Fibroblast of skin of scalp (primary cell): ENCODE measurements at places on chromosomes 13 and 19.

- DNase-seq = peak; percentile 79
Measured at GRCh38 chr19:2027361-2027760, 11.8 kb upstream of the BTBD2 start.

DNA sequence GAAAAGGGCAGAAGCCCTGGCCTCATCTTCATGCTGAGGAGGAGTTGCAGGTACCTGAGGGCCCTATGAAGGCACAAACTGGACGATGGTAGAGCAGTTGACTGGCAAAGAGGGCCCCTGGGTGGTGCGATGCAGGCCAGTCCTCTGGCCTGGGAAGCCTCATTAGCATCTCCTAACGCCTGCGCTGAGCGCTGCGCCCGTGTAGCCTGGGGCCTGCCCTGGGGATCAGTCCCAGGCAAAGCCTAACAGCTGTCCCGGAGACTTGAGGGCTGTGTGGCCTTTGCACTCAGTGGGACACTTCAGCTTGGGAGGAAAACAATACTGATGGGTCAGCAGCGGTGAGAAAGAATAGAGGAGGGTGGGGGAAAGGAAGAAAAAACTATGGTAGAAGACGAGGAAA is 187.7 kb downstream of the RAP2A start:
- DNase-seq = no peak

GRCh38 chr19:35559781-35560180 is 3.7 kb downstream of the ATP4A start:
- DNase-seq = no peak

DNA sequence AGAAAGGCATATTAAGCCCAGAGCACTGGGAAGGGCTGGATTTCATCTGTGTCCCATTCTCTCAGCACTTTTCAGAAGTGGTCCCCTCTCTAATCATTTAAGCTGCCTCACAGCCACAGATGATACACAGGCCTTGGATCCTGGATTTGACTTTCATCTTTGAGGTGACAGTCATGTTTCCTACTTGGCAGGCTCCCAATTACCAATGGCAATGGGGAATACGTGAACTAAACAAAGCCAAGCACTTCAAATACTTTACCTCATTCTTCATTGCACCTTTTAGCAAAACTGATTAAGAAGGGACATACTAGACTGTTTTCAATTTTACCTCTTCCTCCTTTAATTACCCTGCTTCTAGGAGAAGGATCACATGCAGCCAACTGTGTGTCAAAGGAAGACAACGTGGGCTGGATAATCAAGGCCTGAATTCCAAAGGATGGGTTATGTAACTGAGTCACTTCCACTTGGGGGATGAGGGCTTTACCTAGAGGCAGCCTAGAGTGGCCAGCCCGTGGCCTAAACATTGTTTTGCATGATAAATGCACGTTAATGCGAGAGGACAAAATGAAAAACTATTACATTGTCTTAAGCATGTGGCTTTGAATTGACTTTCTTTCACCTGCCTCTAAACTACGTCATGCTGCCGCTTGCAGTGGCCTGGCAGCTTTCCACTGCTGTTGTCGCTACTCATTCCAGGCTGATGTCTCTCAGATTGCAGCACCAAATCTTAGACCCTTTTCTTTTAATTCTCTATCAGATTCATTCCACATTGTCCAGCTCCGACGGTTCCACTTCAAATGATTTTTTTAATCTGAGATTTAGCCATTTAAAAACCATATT is 95.0 kb downstream of the KCTD12 start:
- no peak for DNase-seq

GRCh38 chr13:67792151-67792676 is 562.1 kb upstream of the PCDH9 start:
- DNase-seq = no peak

DNA sequence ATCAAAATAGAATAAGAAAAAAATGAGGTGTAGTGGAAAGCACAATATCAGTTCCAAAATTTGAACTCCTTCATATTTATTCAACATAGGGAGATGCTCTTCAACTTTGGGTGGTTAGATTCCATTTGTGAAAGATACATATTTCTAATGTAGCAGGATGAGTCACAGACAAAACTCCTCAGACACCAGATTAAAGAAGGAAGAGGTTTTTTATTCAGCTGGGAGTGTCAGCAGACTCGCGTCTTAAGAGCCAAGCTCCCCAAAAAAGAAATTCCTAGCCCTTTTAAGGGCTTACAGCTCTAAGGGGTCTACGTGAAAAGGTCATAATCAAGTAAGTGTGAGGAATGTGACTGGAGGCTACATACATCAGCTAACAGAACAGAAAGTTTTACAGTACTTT is 6.8 kb upstream of the ZNF765 start:
- DNase-seq = peak; percentile 35

DNA sequence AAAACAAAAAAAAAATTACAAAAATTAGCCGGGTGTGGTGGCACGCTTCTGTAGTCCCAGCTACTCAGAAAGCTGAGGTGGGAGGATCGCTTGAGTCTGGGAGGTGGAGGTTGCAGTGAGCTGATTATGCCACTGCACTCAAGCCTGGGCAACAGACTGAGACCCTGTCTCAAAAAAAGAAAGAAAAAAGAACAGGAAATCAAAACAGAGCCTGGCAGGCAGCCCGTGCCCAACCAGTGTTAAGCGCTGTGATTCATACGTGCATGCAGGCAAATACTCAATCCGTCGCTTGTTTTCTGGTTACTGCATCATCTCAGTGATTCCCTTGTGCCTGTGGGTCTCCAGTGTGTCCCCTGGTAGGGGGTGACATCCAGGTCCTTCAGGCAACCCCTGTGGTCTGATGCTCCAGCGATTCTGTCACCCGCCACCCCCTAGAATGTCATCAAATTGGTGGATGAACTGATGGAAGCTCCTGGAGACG is 18.1 kb downstream of the DDX39A start:
- DNase-seq = peak; percentile 39
